ENCODE measurements at places on chromosomes 7 and 10.

GRCh38 chr7:37816922-37817590, 31.3 kb upstream of the NME8 start:
- DNase-seq, result no peak

DNA sequence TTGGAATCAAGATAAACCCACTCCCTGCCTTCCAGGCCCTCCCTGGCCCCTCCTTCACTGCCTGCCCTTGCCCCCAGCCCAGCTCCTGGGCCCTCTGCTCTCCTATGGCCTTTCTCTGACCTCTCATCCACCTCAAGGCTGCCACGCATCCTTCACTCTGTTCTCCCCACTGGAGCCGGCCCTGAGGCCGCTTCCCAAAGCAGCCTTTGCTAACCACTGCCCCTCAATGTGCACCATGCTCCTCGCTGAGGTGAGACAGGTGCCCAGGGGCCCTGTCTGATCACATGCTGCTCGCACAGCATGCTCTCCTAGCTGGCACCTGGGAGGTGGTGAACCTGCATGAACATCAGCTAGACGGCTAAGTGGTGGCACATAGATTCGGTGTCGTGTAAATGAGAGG, 138.5 kb upstream of the RET start:
- DNase-seq, result no peak

DNA sequence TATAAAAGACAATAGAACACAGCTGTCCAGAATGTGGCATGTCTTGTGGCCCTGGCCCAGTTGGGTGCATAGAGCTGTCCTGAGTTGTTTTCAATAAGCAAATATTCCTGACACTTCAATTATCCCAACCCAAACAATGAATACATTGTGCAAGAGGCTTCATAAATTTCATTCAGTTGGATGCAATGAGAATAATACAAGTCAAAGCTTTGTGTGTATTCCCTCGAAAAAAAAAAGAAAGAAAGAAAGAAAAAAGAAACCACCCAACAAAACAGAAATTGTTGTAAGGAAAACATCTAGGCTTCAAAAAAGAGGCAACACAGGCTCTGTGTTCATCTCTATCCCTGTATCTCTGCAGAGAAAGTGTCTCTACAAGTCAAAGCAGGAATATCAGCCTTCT, 138.7 kb upstream of the ADO start:
- no peak for DNase-seq

- no peak for DNase-seq
Observed at GRCh38 chr7:39946693-39947092, 3.4 kb upstream of the CDK13 start.

- peak; percentile 68 for DNase-seq
Observed at GRCh38 chr10:5461914-5462840, 37.2 kb downstream of the CALML5 start.

- peak; percentile 86 for DNase-seq
Observed at GRCh38 chr10:36171953-36172940, 530.2 kb upstream of the FZD8 start.

- DNase-seq, result no peak
Observed at GRCh38 chr7:68730964-68731363, 867.3 kb upstream of the AUTS2 start.

DNA sequence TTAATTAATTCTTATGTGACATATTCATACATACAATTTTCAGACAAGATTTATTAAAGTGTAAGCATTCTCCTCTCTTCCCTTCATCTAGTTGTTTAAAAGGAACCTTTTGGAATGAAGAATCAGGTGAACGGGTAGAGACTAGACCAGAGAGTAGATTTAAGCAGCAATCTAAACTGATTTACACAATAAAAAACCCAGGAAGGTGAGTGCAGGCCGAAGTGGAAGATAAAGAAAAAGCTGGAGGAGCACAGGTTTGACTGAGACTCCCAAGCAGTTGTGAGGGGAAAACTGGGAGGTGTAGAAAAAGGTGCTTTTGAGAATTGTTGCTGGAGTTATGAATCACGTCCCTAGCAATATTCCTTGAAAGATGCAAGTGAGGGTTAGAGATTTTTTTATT, 601.1 kb downstream of the SORCS1 start:
- DNase-seq, result no peak

- DNase-seq, result no peak
Observed at GRCh38 chr10:623477-624311, 65.8 kb downstream of the DIP2C start.

- no peak for DNase-seq
Observed at GRCh38 chr10:63646491-63646890, 125.3 kb downstream of the REEP3 start.

- no peak for DNase-seq
Observed at GRCh38 chr10:80275135-80275498, 14.3 kb downstream of the MAT1A start.
